Nephron progenitor cell (in vitro differentiated cells): ENCODE measurements at places on chromosomes 2 and 18.

DNA sequence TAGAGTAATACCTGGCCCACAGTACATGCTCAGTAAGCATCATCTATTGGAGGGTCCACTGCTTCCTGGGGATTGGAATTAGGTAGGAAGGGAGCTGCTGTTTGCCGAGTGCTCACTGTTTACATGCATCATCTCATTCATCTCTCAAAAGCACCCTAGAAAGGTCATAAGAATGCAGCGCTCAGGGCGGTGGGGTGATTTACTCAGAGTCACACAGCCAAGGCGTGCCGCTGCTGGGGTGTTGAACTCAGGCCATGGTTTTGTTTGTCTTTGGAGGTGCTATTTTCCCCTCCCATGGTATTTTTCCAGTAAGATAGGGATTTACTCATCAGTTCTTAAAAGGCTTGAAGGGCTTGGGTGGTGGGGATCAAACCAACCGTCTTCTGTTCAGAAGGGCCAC is 227.5 kb downstream of the LDLRAD4 start:
- DNase-seq: no peak

GRCh38 chr2:169673106-169673505 is 21.1 kb downstream of the CFAP210 start:
- no peak for DNase-seq

- no peak for DNase-seq
These were observed 154.1 kb upstream of the REV1 start for GRCh38 chr2:99643787-99644418.

DNA sequence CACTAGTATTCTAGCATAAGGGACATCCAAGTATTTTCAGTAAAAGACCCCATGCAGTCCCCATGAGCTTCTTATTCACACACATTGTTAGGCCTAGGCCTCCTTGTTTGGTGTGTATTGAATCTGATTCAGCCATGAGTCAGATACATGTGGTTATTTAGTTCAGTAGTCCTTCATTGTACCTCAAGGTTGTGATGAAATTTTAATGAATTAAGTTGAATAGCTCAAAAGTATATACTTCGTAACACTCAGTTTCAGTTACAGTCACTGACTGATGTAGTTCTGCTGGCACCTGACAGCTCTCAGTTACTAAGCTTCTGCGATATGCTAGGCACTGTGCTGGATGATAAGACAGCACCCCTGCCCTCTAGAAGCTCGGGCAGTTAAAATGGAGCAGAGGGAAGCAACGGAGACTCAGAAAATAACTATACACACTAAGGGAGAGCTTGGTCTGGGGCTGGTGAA is 86.4 kb downstream of the XRCC5 start:
- no peak for DNase-seq

DNA sequence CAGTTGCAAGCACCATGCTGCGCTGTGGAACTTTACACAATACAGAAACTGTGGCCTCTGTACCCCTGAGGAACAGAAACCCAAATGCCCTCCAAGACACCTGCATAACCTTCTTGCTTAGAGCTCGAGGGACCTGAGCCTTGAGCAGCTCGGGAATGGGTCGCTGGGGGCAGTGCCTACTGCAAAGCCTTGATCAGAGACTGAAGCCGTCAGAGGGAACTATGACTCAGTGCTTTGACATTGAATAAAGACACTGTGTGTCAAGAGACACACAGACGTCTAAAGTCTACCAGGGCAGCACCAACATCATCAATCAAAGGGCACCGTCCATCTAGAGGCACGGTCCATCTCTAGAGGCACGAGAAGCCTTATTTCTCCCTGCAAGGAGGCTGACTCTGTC is 30.6 kb downstream of the GPR45 start:
- no peak for DNase-seq

- no peak for DNase-seq
These were observed 135.1 kb downstream of the THADA start for GRCh38 chr2:43460611-43461365.

DNA sequence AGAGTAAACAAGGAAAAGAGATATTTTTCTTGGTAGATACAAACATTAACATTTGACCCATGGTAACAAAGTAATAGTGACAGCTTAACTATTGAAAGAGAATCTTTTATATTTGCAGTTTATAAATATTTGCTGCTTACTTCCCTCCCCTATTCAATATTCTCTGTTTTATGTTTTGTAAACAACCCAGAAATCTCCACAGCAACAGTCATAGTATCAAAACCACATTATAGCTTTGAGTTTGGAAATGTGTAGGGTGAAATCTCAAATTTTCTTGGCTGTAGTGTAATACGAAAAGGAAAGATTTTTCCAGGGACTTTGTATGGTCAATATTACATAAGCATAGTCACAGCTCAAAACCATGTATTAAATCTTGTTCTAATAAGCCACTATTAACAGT is 511.2 kb downstream of the METTL4 start:
- DNase-seq: no peak

DNA sequence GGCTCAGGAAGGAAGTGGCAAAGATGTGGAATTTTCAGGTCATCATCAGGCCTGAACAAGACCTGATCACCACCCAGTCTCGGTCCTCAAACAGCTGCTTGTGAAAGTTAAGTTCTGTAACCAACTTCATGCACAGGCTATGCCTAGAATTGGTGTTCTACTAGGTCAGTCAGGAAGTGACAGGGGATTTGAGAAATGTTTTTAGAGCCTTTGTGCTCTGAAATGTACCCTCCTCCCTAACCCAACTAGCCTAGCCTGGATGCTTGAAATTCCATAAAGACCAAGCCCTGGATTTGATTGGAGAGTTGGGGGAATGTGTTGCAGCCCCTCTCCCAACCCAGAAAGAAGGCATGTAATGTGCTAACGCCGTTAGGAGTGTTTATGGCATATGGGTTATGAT is 63.3 kb downstream of the TGOLN2 start:
- no peak for DNase-seq

DNA sequence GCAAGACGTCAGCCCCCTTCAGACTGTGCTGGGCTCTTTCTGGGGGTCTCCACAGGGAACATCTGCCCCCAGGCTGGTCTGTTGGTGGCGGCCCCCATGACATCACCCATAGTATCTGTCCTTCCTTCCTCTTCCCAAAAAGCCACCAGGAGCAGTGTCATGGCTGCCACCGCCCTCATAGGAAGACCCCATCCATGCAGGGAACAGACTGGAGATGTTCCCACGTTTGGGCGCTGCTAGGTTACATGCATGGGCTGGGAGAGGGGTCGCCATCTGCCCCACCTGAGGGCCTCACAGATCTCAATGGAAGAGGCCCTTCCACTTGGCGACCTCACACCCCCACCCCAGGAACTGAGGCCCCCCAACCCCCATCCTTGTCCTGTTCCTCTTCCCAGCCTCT is 5.1 kb downstream of the SPATA3 start:
- no peak for DNase-seq

DNA sequence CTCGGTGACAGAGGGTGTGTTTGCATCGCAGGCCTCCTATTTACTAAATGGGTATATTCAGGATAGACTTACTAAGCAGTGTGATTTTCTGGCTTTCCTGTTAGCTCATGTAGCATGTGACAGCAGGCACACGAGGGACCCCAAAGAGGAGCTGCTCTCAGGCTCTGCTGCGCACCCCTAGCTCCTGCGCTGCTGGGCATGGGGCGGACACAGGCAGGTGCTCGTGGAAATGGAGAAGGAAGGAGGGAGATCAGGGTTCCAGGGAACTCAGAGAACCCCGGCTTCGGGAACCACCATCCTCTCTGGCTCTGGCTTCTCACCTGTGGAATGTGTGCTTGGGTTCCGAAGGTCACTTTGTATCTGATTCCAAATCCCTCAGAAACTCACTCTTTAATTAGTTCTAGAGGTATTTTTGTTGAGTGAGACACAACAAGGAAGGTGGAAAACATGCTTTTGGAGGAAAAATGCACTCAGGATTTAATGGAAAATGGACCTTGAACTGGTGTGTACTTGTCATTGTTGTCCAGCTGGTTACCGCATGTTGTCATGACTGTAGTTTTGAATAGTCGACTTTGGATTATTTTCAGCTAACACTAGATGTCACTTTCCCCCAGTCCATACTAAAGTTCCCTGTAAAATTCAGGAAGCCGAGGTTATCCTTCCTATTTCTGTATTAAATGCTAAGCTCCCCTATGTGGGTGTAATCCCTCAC is 3.5 kb downstream of the SNTG2 start:
- no peak for DNase-seq
